ENCODE measurements at places on chromosomes 7 and 10.

GRCh38 chr7:124667312-124668153 lies 98.1 kb downstream of the GPR37 start:
- no peaks in the 10 kb centered on the region for H3K4me1 ChIP-seq
- no peaks in the 10 kb centered on the region for H3K36me3 ChIP-seq
- DNase-seq = no peak
- H3K27me3 ChIP-seq = no peaks in the 10 kb centered on the region
- no peak overlapping the region for H3K27ac ChIP-seq
- H3K4me3 ChIP-seq = no peak overlapping the region

DNA sequence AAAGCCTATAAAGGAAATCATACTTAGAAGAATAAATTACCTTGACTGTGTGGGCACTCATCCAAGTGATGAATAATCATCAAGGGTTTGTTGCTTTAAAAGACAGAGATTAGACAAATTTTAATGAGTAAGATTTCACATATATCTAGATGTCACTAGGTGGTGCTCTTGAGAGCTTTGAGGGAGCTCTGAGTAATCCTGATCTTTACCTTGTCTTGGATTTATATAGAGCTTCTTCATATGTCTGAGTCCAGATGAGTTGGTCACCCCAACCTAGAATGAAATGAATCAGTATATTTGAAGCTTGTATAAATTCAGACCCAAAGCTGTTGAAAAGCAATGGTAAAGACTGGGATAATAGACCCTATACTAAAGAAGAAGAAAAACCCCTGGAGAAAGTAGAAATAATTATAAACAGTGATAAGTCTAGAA lies 3.7 kb downstream of the AGR2 start:
- H3K27ac ChIP-seq = no peak overlapping the region
- H3K4me1 ChIP-seq = no peaks in the 10 kb centered on the region
- no peaks in the 10 kb centered on the region for H3K36me3 ChIP-seq
- H3K4me3 ChIP-seq = no peak overlapping the region
- peak; percentile 45 for DNase-seq
- H3K27me3 ChIP-seq = no peaks in the 10 kb centered on the region

GRCh38 chr10:15678851-15679250 lies 40.9 kb downstream of the ITGA8 start:
- no peak overlapping the region for H3K27ac ChIP-seq
- no peaks in the 10 kb centered on the region for H3K27me3 ChIP-seq

DNA sequence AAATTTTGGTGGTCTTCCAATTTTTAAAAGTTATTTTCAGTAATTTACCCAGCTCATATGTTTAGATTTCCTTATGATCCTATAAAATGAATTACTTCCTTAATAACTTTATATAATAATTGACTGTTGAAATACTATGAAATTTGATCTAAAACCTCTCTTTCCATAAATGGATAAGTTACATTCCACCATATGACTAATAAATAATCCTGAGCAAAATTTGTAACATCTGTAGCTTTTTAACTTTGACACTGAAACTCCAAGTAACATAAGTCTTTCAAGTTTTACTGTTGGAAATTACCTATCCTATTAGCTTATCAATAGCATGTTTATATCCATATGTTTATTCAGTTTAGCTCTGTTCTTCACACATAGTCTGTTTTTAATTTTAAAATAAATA lies 85.3 kb downstream of the HECTD2 start:
- no peak overlapping the region for H3K4me3 ChIP-seq
- H3K4me1 ChIP-seq = no peaks in the 10 kb centered on the region
- no peak overlapping the region for H3K27ac ChIP-seq

- no peaks in the 10 kb centered on the region for H3K27me3 ChIP-seq
- H3K27ac ChIP-seq = no peak overlapping the region
- H3K36me3 ChIP-seq = no peaks in the 10 kb centered on the region
- no peak overlapping the region for H3K4me3 ChIP-seq
- no peaks in the 10 kb centered on the region for H3K4me1 ChIP-seq
- DNase-seq = no peak
Observed at GRCh38 chr10:116713846-116714245, 28.5 kb downstream of the HSPA12A start.

DNA sequence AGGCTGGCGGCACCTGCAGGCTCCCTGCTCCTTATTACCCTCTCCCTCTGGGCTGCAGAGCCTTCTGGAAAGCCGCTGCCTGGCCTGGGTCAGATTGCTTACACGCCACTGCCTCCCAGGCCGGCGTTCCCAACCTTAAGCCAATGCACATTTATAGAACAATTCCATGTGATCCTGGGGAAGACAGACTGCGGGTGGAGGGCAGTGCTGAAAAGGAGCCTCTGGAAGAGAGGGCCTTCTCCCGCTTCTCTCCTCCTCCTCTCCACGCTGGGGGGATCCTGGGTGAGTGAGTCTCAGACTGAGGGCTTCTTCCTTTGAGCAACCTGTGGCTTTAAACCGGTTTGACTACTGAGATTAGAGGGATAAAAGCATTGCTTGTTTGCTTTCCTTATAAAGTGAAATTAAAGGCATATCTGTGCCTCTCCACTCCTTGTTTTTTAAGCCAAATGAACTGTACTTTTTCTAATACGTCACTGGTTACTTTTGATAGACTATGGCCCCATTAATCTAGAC lies 5.5 kb downstream of the TACC2 start:
- DNase-seq = peak; percentile 42
- H3K27me3 ChIP-seq = no peaks in the 10 kb centered on the region
- H3K36me3 ChIP-seq = no peaks in the 10 kb centered on the region
- H3K4me1 ChIP-seq = no peaks in the 10 kb centered on the region
- no peak overlapping the region for H3K27ac ChIP-seq

- H3K27me3 ChIP-seq = no peaks in the 10 kb centered on the region
- H3K4me3 ChIP-seq = peak overlapping the region; percentile 60
- no peak overlapping the region for H3K27ac ChIP-seq
- no peaks in the 10 kb centered on the region for H3K36me3 ChIP-seq
Observed at GRCh38 chr10:93703066-93703465, 674 bp upstream of the FRA10AC1 start.

GRCh38 chr7:133575726-133576440 lies 323.0 kb downstream of the EXOC4 start:
- no peak overlapping the region for H3K4me3 ChIP-seq
- no peak overlapping the region for H3K27ac ChIP-seq
- H3K4me1 ChIP-seq = no peaks in the 10 kb centered on the region

DNA sequence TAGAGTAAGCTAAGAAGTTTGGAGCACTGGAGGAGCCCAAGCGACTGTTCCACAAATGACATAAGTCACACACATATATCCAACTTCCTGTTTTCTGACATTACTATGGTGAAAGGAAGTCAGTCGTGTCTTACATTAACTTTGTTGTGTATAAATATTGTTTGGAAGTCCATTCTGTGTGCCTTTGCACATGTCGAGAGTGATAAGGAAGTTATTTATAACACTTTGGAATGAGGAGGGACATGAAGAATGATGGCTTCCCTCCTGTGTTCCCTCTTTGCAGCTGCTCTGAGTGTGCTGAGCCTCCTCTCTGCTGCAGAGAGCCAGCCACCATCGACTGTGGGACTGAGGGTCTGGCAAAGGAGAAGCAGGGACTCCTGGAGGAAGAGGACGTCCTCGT lies 40.4 kb upstream of the MGMT start:
- H3K4me1 ChIP-seq = no peaks in the 10 kb centered on the region
- no peaks in the 10 kb centered on the region for H3K36me3 ChIP-seq
- H3K27ac ChIP-seq = no peak overlapping the region
- DNase-seq = no peak
- no peak overlapping the region for H3K4me3 ChIP-seq

DNA sequence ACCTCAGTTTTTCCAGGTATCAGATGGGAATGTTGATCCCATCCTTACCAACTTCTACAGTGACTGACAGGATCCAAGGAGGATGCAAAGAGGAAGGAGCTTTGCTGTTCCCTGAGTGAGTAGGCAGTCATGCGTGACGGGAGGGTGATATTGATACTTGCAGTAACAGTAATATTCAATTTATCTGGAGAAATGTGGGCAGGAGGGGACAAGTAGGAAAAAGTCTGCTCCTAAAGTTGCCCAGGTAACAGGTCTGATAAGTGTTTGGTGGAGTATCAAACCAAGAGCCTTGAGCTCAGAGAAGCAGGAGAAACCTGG lies 3.3 kb upstream of the ZCCHC24 start:
- H3K4me1 ChIP-seq = peaks cover 14% of the 10 kb centered on the region
- no peak for DNase-seq
- H3K27ac ChIP-seq = no peak overlapping the region
- H3K4me3 ChIP-seq = no peak overlapping the region
- H3K27me3 ChIP-seq = no peaks in the 10 kb centered on the region
- no peaks in the 10 kb centered on the region for H3K36me3 ChIP-seq

GRCh38 chr10:53314876-53315275 lies 542.3 kb upstream of the MBL2 start:
- no peak overlapping the region for H3K27ac ChIP-seq
- no peaks in the 10 kb centered on the region for H3K27me3 ChIP-seq
- peaks cover 2% of the 10 kb centered on the region for H3K4me1 ChIP-seq
- DNase-seq = peak; percentile 84
